ENCODE measurements at places on chromosomes 3 and 15. TPM values are rescaled to one million over a fixed set of nuclear protein-coding genes. Genes with fewer than 3 reads are reported as not detected.

MCF2L2 gene
- 0.80 TPM for polyA plus RNA-seq

MYO1E gene
- polyA plus RNA-seq, result 10.0 TPM

GATM gene
- polyA plus RNA-seq, result 367 TPM

PODXL2 gene
- 18.1 TPM for polyA plus RNA-seq

GOLGA6L1 gene
- polyA plus RNA-seq, result not detected

C3orf62 gene
- 4.4 TPM for polyA plus RNA-seq

HTR3E gene
- polyA plus RNA-seq, result not detected

C3orf20 gene
- polyA plus RNA-seq, result 0.02 TPM

ESYT3 gene
- 1.2 TPM for polyA plus RNA-seq

MYL3 gene
- polyA plus RNA-seq, result 2.5 TPM

TRH gene
- not detected for polyA plus RNA-seq

C3orf49 gene
- polyA plus RNA-seq, result not detected

TMEM87A gene
- polyA plus RNA-seq, result 12.2 TPM

JMJD7 gene
- 16.8 TPM for polyA plus RNA-seq

ST6GAL1 gene
- polyA plus RNA-seq, result 9.1 TPM

PRR20G gene
- polyA plus RNA-seq, result not detected

GOLGA8M gene
- 0.80 TPM for polyA plus RNA-seq

FRMD4B gene
- polyA plus RNA-seq, result 6.0 TPM

SH3GL3 gene
- 0.34 TPM for polyA plus RNA-seq

CCDC13 gene
- polyA plus RNA-seq, result 1.3 TPM

GOLGA8R gene
- polyA plus RNA-seq, result 3.2 TPM

ADPRH gene
- 3.0 TPM for polyA plus RNA-seq

FSIP1 gene
- polyA plus RNA-seq, result 0.45 TPM

GRIP2 gene
- polyA plus RNA-seq, result 0.53 TPM

ADAMTS9 gene
- polyA plus RNA-seq, result 34.7 TPM

APEH gene
- 39.3 TPM for polyA plus RNA-seq

LMAN1L gene
- not detected for polyA plus RNA-seq

NR2F2 gene
- 16.2 TPM for polyA plus RNA-seq

BUB1B gene
- 0.30 TPM for polyA plus RNA-seq

CEMIP gene
- 0.11 TPM for polyA plus RNA-seq

CADPS gene
- 112 TPM for polyA plus RNA-seq

CDCP1 gene
- 4.1 TPM for polyA plus RNA-seq

KIF15 gene
- polyA plus RNA-seq, result 0.19 TPM

SEC62 gene
- polyA plus RNA-seq, result 96.5 TPM

CDV3 gene
- 38.4 TPM for polyA plus RNA-seq

AGTR1 gene
- polyA plus RNA-seq, result 1.5 TPM

EPHB1 gene
- 0.02 TPM for polyA plus RNA-seq

GP9 gene
- 0.14 TPM for polyA plus RNA-seq

HDC gene
- polyA plus RNA-seq, result 0.23 TPM

GOLGA6L26 gene
- polyA plus RNA-seq, result not detected

ROBO2 gene
- 4.3 TPM for polyA plus RNA-seq

ZCWPW2 gene
- 1.5 TPM for polyA plus RNA-seq

KBTBD13 gene
- not detected for polyA plus RNA-seq

ADAMTSL3 gene
- polyA plus RNA-seq, result 0.54 TPM

HYAL1 gene
- polyA plus RNA-seq, result 11.7 TPM

DISP2 gene
- 4.1 TPM for polyA plus RNA-seq

RBPMS2 gene
- 1.8 TPM for polyA plus RNA-seq

Measured in pancreas (tissue), 10 donors.